Right forelimb (tissue), 1 donor: ENCODE measurements at places on chromosomes 16 and 17.

GRCh38 chr16:3101018-3101840 is 2.1 kb upstream of the ZSCAN10 start:
- DNase-seq, result no peak

GRCh38 chr16:85926370-85926769 is 27.4 kb downstream of the IRF8 start:
- no peak for DNase-seq

- DNase-seq, result no peak
These were observed 8.3 kb upstream of the AXIN1 start for GRCh38 chr16:360698-361336.

DNA sequence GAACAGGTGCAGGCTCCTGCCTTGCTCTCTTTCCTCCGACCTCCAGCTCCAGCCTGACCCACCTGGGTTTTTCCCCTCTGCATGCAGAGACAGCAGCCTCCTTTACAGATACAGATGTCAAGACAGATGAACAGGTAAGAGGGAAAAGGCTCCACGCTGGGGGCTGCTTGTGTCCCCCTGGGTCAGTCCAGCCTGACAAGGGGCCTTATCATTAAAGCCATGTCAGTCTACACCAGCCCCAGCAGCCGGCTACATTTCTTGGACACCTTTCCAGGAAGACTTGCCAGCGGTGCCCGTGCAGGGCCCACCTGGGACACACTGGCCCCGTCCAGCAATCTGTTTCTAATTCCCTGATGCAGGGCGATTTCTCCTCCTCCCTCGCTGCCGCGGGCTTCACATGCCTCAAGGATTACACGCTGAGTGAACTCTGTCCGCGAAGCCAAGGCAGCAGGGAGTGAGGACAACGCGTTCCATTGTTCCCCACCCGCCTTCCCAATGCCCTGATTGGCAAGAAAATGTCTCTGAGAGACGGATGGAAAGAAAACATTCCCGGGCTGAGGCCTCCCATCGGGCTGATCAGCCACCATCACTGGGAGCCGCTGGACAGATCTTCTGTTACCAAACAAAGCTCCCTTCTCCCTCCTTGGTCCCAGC is 184.7 kb downstream of the C16orf95 start:
- no peak for DNase-seq
